ENCODE measurements at places on chromosomes 11 and 22.

GRCh38 chr11:57349491-57350274 is 11.5 kb downstream of the P2RX3 start:
- DNase-seq: peak; percentile 81

- no peak for DNase-seq
These were observed 18.8 kb downstream of the CYP2D6 start for GRCh38 chr22:42111798-42112197.

DNA sequence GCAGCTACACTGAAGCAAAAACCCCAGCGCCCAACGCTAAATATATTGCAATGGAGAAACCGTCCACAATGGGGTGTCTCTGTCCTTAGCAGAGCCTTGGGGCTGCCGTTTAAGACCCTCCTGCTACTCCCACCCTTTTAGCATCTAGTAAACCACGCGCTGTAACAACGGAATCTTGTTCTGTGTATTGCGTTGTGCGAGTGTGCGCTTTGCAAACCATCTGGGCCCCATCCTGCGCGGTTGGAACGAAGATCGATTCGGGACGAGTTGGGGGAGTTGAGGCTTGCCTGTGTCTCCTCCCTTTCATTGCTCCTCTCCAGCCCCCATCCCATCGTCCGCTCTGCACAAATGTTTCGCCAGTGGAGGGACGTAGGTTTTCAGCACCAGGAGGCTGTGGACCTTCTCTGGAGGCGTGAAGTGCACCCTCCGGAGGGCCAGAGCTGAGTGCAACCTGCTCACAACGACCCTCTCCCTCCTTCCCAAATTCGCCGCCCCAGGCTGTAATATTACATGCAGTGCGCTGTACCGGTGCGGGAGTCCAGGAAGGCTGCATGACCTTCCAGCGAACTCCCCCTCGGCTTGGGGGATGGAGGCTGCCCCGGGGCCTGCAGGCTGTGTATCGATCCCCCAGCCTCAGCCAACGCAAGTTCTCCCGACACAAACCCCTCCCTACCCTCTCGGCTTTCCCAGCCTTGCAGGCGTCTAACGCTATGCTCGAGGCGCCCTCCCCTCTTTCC is 1.6 kb upstream of the KMT2A start:
- no peak for DNase-seq

DNA sequence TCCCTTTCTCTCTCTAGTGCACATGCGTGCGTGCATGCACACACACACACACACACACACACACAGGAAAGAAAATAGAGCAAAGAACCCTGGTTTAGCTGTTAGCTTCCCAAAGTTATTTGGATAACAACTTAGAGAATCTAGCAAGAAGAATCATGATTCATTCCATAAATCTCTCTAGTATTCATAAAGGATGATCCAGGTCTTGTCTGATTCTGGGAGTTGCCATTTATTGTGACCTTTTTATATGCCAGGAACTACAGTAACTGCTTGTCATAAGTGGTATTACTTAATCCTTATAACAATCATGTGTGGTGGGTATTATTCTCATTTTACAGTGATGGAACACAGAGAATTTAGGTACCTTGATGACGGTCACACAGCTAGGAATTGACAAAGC is 141.5 kb upstream of the MTMR2 start:
- DNase-seq: no peak

DNA sequence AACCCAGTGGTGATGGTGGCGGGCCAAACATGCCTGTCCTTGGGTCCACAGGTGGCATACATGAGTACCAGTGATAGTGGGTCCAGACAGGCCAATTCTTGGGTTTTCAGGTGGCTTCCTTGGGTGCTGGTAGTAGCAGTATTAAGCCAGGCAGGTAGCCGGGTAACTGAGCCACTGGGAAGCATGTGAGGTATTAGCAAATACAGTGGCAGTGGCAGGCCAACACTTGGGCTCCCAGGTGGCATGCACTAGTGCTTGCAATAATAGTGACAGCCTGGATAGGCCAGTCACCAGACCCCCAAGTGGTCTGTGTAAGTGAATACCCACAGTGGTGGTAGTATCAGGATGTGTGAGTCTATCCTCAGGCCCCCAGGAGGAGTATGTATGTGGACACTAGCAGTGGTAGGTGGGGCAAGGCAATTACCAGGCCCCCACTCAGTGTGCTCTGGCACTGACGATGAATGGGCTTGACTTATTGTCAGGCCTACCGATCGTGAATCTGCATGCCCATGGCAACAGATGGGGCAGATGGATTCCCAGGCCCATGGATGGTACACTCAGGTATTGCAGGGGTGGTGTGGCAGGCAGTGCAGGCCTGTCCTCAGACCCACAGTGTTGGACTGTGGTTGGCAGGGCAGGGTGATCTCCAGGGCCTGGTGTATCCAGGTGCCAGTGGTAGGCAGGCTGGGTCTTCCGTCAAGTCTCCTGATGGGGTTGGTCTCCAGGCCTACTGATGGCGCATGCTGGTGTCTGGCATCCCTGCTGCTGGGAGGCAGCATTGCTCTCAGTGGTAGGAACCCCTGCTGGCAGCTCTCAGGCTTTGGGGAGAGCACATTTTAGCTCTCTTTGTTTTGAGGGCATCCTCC is 840.7 kb downstream of the FAM181B start:
- no peak for DNase-seq

GRCh38 chr11:126359431-126360048 is 4.1 kb downstream of the ST3GAL4 start:
- no peak for DNase-seq

DNA sequence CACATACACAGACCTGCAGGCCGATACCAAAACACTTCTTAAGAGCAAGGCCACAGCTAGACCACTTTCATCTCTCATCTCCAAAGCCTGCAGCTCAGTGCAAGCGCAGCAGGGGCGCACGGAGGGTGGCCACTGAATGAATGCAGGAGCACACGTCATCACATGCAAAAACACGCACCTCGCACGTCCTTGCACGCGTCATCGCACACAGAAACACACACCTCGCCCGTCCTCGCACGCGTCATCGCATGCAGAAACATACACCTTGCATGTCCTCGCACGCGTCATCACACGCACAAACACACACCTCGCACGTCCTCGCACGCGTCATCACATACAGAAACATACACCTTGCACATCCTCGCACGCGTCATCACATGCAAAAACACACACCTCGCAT is 17.2 kb downstream of the IGSF9B start:
- no peak for DNase-seq

- no peak for DNase-seq
These were observed 7.4 kb downstream of the SPCS2 start for GRCh38 chr11:74956397-74957015.

DNA sequence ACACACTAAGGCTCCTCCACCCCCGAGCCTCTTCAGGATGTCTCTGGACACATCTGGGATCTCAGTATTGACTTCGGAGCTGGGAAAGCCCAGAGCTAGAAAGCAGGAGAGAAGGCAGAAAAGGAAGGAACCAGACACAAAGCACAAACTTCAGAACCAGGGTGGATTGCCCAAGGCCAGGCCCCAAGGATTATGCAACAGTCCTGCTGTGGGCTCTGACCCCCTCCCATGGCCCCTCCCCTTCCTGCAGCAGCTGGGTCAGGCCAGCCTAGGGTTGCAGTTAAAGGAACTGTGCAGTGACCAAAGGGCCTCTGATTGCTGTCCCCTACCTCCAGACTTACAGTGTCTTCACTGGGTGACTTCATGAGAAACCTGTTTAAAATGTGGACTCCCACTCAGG is 5.3 kb downstream of the KCNE3 start:
- DNase-seq: no peak

GRCh38 chr11:72686639-72687220 is 12.5 kb upstream of the PDE2A start:
- no peak for DNase-seq

GRCh38 chr11:134956450-134957210 is 544.6 kb upstream of the B3GAT1 start:
- DNase-seq: no peak

DNA sequence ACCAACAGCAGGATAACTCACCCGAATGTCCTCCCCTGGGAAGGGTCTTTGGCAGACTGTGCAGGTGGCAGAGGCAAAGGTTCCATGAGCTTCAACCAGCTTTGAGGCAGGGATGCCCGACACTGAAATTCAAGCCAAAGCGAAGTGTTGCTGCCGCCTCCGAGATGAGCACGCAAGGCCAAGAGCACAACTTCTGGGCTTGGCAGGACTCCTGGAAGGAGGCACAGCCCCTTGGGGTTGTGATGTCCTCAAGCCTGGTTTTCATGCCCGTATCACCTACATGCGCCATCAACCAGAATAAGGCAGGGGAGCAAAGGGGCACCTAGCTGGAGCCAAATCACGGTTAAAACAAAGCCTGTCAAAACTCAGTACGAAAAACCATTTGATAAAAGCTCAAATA is 5.7 kb downstream of the SIRT3 start:
- DNase-seq: no peak

- no peak for DNase-seq
These were observed 6.5 kb downstream of the LINC01488 start for GRCh38 chr11:69487849-69488542.

DNA sequence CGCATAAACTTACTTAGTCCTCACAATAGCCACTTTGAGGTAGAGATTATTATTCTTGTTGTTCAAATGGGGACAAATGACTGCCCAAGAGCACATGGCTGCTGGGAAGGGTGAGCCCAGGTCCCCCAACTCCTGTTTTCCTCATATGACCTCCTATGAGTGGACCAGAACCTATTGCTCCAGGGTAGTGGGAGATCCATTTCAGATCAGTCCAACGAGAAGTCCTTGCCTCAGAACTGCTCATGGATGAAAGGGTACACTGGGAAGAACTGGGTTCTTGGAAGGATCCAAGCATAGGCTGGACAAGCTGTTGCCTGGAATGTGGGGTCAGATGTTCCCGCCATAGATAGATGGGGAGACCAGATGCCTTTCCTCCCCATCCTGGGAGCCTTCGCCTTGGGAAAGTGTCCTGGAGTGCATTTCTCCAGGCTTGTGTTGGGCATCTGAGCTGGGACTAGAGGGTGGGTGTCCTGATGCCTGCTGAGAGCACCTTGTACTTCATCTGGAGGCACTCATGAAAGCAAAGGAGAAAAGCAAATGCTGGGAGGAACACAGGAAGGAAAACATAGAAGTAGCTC is 146.3 kb upstream of the B3GAT1 start:
- no peak for DNase-seq

GRCh38 chr11:86219311-86220193 is 25.0 kb upstream of the EED start:
- no peak for DNase-seq

- DNase-seq: no peak
These were observed 29.5 kb downstream of the APOL5 start for GRCh38 chr22:35746946-35747703.

DNA sequence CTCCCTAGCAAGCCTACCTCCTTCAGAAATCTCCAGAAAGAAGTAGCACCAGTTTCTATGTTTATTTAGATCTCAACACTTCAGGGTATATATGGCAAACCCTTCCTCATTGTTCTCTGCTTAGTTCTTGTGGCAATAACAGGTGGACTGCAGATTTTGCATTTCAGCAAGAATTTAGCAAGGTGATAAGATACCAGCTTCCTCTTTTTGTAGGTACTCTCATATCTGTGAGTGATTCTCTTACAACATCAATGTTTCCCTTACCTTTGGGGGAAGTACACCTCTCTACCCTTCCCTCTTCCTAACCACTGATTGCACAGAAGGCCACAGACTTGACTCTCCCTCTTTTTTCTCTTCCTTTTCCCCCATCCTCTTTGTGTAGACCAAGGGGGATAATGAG is 230.9 kb upstream of the SESN3 start:
- DNase-seq: no peak

GRCh38 chr11:1235306-1235900 is 12.5 kb downstream of the MUC5B start:
- no peak for DNase-seq

DNA sequence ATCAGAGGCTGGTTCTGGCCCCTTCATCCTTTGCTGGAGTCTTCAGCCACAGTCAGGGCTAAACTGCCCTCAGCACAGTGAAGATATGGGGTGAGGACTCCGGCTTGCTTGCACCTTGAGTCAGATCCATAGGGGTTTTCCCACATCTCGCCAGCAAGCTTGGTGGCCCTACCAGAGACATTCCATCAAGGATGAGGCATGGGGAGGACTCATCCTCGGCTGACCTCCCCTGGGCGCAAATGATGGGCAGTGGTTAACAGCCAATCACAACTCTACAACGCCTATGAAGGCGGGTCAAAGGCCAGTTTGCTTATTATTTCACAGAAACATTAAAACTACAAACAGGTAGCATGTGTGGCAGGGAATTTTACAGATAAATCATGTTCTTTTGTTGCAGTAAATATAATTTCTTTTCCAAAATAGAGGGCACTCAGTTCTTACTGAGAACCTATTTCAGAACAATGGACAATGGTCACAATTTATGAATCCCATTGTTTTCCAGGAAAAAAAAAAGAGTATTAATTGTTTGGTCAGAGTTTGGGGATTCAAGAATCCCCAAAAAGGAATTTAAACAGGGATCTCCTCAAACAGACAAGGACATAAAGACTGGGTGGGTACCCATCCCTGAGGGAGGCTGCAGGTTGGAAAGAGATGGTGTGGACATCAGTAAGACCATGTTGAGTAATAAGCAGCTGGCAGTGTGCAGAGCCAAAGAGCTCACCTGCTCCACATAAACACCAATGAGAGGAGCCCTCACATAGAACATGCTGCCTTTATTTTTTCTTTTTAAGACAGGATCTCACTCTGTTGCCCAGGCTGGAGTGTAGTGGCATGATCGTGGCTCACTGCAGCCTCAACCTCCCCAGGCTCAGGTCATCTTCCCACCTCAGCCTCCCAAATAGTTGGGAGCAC is 14.8 kb downstream of the PLAAT3 start:
- peak; percentile 97 for DNase-seq

DNA sequence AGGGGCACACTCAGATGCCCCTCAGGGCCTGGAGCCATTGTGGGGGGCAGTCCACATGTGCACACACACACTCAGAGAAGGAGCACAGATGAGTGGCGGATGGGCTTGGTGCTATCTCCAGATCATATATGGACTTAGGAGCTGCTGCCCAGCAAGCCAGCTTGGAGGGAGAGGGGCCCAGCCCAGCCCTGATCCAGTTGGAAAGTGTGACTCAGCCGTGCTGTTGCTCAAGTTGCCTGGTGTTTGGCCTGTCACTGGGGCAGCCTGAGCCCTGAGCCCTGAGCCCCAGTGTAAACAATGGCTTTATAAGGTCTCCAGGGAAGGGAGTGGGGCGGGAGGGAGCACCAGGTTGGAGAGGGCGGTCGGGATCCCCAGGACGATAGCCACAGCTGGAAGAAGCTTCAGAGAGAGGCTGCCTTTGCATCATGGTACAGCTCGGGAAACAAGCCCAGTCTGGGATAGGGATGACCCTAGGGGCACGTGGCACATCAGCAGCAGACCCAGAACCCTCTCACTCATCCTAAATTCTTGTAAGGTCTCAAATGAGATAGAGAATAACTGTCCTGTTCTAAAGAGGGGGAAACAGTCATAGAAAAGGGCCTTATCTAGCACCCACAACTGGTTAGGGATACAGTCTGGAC is 4.8 kb downstream of the SELENOM start:
- peak; percentile 58 for DNase-seq

GRCh38 chr22:29762263-29762662 is 4.5 kb downstream of the ZMAT5 start:
- DNase-seq: no peak

GRCh38 chr22:40638261-40638660 is 1.7 kb upstream of the MRTFA start:
- no peak for DNase-seq

Measured in H54 (cell line).